ENCODE measurements at places on chromosomes 12 and 14. TPM values are rescaled to one million over a fixed set of nuclear protein-coding genes. Genes with fewer than 3 reads are reported as not detected.

Gene SNAPC1
- 5.5 TPM for total RNA-seq

Gene CPNE6
- total RNA-seq = not detected

Gene SPTSSA
- total RNA-seq = 18.9 TPM

Gene SMIM41
- 2.6 TPM for total RNA-seq

Gene KRT82
- total RNA-seq = not detected

Gene ANG
- 39.4 TPM for total RNA-seq

Gene TC2N
- 2.2 TPM for total RNA-seq

Gene STON2
- 27.6 TPM for total RNA-seq

Gene MMP17
- total RNA-seq = 15.6 TPM

Gene CLEC6A
- 0.23 TPM for total RNA-seq

Gene MYF5
- not detected for total RNA-seq

Gene SLC25A21
- not detected for total RNA-seq

Gene RPL6
- 1,882 TPM for total RNA-seq

Gene WNT1
- total RNA-seq = not detected

Gene EML5
- total RNA-seq = 37.0 TPM

Gene A2M
- 57.6 TPM for total RNA-seq

Gene CCDC38
- total RNA-seq = 0.37 TPM

Gene ARL6IP4
- 186 TPM for total RNA-seq

Gene RPL41
- 6,111 TPM for total RNA-seq

Gene OAS1
- 8.8 TPM for total RNA-seq

Gene WSCD2
- 0.82 TPM for total RNA-seq

Gene ESPL1
- 0.12 TPM for total RNA-seq

Gene IL31
- total RNA-seq = not detected

All from ovary (tissue), 10 donors.